Left cardiac atrium (tissue), 4 donors: ENCODE measurements at places on chromosomes 11 and 22. TPM values are rescaled to one million over a fixed set of nuclear protein-coding genes. Genes with fewer than 3 reads are reported as not detected.

PAMR1 gene
- total RNA-seq, result 23.4 TPM

GCAT gene
- total RNA-seq, result 16.7 TPM

GNG3 gene
- total RNA-seq, result not detected

ROBO3 gene
- total RNA-seq, result 11.5 TPM

ZC3H12C gene
- 18.7 TPM for total RNA-seq

DNA sequence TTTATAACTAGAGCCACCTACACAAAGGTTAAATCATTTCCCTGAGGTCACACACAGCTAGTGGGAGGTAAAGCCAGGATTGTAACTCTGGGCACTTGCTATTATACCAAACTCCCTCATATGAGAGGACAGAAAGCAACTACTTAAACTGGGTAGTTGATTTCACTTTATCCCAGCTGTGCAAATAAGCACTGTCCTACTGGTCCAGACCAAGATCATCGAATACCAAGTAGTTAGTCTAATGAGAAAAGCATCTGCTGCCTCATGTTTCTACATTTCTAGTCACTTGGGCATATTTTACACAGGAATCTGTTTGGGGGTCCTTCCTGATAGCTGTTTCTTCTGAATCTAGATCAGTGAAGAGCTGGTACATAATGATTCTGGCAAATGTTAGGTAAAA is 178.6 kb upstream of the NARS2 start:
- no peak for DNase-seq

DNA sequence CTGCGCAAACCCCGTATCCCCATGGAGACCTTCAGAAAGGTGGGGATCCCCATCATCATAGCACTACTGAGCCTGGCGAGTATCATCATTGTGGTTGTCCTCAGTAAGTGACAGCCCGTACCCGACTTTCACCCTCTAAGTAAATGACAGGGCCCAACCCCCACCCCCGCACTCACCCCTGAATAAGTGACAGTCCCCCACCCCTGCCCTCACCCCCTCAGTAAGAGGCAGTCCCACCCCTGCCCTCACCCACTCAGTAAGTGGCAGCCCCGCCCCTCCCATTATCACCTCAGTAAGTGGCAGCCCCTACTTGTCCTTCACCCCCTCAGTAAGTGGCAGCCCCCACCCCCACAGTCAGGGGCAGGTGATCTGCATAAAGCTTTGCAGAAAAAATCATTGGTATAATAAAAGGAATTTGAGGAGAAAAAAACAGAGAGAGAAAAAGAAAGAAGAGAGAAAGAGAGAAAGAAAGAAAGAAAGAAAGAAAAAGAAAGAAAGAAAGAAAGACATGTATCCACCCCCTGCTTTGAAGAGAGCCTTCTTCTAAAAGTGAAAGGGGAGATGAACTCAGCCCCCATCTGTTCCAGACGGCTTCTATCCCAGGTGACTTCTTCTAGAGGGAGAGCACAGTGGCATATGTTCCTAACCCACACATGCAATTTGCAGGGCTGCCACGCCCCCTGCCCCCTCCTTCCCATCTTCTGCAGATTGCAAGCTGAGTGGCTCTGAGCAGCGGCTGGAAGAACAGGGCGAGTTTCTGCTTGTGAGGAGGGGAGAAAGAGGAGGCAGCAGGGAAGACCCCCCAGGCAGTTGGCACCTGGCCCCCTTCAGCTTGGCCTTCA is 12.5 kb upstream of the SMIM35 start:
- no peak for DNase-seq

GRCh38 chr11:47916361-47916841 is 64.0 kb upstream of the PTPRJ start:
- DNase-seq, result peak; percentile 66

DNA sequence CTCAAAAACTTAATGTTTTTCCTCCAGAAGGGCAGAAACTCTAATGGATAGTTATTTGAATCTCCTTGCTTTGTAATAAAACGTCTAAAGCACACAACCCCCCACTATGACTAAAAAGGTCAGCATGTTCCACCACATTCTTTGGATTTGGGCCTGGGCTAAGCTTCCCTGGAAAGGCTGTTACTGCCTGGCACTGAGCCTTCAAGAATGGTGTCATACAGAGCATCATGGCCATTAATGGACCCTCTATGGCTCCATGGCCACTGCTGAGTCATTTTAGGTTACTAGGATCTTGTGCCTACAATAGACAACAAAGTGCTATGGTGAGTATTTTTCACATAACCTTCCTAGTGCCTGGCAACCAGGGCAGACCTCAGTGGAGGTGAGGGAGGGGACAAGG is 242.6 kb upstream of the FAT3 start:
- DNase-seq, result peak; percentile 64

DNA sequence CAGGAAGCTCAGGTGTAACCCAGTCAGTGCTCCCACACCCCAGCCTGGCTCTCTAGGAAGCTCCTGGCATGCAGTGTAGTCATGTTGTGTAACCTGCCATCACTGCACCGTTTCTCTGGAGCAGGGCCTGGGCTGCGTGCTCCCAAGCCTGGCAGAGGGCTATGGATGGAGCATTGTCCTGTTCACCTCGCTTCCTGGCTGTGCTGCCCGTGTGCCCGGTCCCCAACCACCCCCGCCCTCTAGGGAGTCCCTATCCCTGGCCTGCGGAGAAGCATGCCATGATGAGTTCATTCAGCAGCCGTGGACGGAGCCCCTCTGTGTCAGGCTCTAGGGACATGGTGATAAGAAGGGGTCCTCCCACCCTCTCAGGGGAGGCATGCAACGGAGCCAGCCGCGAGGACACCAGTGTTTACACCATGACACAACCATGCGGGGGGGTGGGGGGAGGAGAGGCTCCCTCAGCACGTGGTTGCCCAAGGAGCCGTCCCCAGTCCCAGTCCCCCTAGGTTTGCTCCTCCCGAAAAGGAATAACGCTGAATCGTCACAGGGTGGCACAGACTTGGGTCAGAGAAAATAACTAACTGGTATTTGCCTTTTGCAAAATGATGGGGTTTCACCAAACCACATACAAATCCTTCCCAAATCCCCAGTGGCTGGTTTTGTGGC is 73.1 kb downstream of the FBLN1 start:
- DNase-seq, result no peak

DNA sequence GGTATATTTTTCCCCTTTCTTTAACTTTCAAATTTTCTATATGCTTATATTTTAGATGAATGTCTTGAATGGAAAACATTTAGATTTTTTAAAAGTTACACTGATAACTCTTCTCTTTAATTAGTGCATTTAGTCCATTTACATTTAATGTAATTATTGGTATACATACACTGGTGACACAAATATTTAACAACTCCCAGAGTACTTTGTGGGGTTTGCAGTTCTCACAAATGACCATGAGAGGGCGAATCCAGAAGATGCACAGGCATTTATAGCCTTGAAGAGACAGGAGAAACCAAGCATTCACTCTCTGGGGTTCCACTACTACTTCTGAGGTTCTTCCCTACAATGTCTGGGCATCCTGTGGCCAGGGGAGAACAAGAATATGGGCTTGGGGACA is 125.1 kb downstream of the TIMP3 start:
- no peak for DNase-seq

DNA sequence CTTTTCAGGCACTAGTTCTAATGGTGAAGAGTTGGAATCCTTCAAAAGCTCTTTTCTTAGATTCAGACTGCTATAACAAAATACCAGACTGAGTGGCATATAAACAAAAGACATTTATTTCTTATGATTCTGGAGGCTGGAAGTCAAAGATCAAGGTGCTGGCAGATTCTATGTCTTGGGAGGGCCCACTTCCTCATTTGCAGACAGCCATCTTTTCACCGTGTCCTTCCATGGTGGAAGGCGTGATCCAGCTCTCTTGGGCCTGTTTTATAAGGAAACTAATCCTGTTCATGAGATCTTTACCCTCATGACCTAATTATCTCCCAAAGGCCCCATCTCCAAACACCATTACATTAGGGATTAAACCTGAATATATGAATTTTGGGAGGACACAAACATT is 124.0 kb downstream of the NAV2 start:
- DNase-seq, result no peak

GRCh38 chr11:12430351-12430750 is 53.0 kb downstream of the PARVA start:
- no peak for DNase-seq

GRCh38 chr22:33352768-33353167 is 294.6 kb upstream of the SYN3 start:
- no peak for DNase-seq

- DNase-seq, result no peak
Measured at GRCh38 chr11:17412488-17413180, 24.2 kb upstream of the KCNJ11 start.

GRCh38 chr11:12655842-12656241 is 18.4 kb upstream of the TEAD1 start:
- DNase-seq, result no peak

DNA sequence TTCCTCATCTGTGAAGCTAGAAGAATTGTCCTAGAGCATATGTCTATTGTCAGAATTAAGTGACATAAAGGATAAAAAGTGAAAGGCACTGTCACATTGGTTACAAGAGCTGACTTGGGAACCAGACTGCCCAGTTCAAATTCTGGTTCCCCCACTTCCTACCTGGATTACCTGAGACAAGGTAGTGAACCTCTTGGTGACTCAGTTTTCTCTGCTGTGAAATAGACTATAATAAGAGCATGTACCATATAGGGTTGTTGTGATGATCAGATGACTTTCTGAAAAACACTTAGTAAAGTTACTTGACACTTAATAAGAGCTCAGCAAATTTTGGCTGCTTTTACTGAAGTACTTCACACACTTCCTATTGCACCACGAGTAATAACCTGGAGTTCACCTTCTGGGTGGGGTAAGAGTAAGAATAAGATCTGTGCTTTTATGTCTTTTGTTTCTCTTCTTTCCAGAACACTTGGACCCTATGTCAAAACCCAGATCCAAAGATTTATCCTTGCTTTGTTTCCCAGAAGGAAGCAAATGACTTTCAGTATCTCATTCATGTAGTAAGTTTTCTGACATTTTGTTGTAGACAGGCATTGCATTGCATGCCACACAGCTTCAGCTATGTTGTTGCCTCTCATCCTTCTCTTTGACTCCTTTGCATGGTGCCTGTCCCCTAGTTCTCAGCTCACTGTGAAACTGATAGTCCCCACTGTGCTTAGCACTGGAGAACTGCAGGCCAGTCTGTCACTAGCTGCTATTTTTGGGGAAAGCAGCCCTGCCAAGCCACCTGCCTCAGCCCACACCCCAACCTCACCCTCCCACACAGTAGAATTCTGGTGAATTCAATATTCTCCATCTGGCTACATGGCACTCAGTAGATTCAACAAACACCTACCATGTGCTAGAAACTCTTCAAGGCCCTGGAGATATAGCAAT is 121.8 kb upstream of the POU2AF2 start:
- DNase-seq, result no peak

GRCh38 chr22:43848366-43849171 is 13.7 kb downstream of the SULT4A1 start:
- DNase-seq, result no peak

DNA sequence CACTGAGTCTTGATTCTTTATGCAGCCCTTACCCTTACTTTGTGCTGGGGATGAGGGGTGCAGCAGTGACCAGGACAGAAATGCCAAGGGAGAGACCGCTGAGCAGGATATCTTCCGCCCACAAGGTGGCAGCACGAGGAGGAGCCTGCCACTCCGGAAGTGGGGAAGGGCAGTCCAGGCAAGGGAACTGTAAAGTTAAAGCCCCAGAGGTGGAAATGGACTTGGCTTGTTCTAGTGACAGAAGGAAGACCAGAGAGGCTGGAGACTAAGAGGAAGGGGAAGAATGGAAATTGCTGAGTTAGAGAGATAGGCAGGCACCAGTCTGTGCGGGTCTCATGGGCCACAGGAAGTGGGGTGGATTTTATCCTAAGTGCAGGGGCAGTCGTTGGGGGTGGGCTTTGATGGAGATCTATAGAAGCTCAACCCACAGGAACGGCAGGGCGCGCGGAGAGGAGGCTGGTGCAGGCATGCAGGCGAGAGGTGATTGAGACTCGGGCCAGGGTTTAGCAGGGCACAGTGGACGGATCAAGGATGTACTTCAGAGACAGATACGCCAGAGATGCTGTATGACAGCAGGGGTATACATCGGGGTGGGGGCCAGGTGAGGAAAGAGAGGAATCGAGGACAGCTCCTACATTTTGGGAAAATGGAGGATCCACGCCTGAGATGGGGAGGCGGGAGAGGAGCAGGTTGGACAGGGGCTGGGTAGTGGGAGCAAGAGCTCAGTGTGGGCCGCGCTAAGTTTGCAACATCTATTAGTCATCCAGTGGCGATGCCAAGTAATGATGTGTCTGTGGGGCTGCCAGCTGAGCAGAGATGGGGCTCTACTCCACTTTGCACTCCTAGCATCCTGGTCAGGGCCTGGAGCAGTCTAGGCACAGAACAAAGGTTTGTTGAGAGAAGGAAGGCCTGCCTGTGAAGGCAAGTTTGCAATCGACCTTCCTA is 3.3 kb upstream of the GRK2 start:
- peak; percentile 84 for DNase-seq

DNA sequence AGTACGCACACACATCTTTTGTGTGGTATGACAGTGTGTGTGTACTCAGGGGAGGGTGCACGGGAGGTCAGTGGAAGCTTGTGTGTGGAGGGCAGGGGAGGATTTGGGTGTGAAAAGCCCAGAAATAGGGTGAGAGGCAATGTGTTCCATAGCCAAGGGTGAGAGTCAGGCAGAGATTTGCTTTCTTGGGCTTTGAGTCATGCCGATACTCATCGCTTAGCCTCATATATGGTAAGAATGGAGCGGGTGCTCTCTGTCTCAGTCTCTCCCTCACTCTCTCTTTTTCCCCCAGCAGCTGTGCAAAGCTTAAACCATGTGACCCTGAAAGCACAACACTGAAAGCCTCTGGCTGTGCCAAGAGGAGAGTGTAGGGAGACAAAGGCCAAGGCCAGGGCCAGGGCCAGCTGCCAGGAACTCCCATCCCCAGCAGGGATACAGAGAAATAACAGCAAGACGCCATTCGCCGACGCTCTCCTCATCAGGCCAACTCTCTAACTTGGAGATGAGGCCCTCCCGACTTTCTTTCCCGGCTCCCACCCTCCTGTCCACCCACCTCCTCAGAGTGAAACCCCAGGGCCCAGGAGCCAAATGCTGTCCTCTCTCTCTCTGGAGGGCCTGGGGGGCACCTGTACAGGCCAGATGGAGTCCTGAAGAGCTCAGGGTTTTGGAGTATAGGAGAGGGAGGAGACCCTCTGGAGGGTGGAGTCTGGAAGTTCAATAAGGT is 20.3 kb upstream of the MICAL3 start:
- DNase-seq, result peak; percentile 58

DNA sequence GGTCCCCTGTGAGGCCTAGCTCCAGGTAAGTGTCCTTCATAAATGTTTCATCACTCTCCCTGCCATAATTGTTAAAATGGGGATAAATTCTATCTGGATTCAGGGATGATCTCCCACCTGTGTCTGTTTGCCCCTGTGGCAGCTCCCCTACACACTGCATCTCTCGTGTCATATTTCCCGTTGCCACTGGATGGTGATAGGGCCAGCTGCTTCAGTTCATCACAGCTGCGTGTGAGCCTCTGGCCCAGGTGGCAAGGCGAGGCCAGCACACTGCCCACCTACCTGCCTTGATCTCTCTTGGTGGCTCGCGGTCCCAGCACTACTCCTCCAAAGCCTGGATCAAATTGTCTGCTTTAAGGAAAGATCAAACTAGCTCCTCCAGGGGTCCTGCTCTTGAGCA is 187.4 kb downstream of the GRIK4 start:
- DNase-seq, result no peak
